ENCODE measurements at places on chromosomes 5 and 9. TPM values are rescaled to one million over a fixed set of nuclear protein-coding genes. Genes with fewer than 3 reads are reported as not detected.

Gene PPP2CA
- total RNA-seq, result 188 TPM

Gene CDKN2B-AS1
- 0.25 TPM for total RNA-seq

Gene WHRN
- 19.9 TPM for total RNA-seq

Gene PPIC
- total RNA-seq, result not detected

Gene PHYHD1
- 1.6 TPM for total RNA-seq

Gene G3BP1
- 83.9 TPM for total RNA-seq

Gene ENTREP1
- total RNA-seq, result 0.08 TPM

Gene FABP6
- not detected for total RNA-seq

Gene SPATA6L
- 9.4 TPM for total RNA-seq
